Urothelium cell line (cell line): ENCODE measurements at places on chromosomes 2 and 18.

- no peak for DNase-seq
Observed at GRCh38 chr2:208112969-208113368, 11.4 kb downstream of the CRYGD start.

GRCh38 chr2:166365803-166366420, 9.8 kb downstream of the SCN9A start:
- no peak for DNase-seq

GRCh38 chr2:17542471-17542870, 2.0 kb downstream of the VSNL1 start:
- DNase-seq = no peak

DNA sequence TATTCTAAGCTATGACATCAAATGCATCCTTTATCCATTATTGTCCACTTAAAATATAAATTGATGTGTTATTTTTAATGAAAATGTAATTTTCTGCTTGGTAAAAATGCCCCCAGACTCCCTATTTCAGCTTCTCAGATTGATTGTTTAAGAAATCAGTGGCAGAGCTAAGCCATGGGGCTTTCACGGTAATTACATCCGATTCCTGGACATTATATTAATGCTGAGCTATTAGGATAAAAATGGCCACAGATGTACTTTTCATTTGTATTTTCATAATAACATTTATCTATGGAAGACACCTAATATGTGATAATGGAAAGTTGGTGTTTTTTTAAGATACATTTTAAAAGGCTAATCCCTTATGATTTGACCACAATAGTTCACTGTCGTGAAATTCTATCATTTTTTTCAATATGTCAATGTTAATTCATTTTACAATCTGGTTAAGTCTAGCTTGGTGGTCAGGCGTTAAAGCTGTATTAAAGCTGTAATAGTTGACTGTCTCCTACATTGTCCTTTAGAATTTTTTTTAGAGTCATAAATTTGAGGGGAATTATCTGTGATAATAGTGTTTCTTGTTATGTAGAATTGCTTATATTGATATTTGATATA, 229.0 kb upstream of the UBE2E3 start:
- DNase-seq = no peak

DNA sequence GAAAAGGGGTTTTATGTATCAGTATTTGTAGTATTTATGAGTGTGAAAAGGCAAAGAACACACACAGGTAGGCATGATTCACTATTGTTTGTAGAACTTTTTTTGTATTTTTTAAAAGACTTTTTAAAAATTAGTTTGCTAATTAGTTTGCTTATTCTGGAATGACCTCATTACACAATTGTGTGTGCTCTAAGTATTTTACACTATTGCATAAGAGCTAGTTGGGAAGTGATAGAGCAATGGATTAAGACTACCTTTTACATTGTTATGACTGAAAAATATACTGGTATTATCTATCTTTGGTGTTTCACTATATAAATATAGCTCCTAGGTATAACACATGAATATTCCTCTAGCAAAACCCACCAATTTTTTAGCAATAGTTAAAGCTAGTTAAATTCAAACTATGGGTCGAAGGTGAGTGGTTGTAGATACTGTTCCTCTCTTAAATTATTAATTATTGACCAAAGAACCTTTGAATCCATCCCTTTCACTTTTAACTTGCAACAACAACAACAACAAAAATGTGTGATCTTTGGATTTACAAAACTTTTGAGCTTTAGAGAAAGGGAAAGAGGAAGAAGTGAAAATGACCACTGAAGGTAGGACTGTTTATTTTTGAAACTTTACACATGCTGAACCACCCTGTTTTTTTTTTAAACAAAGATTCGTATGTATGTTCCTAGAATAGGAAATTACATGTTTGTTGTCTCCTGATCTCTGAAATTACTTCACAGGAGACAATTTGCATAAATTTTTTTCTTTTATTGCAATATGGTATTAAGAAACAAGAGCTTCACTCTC, 18.7 kb downstream of the ITPRID2 start:
- no peak for DNase-seq

DNA sequence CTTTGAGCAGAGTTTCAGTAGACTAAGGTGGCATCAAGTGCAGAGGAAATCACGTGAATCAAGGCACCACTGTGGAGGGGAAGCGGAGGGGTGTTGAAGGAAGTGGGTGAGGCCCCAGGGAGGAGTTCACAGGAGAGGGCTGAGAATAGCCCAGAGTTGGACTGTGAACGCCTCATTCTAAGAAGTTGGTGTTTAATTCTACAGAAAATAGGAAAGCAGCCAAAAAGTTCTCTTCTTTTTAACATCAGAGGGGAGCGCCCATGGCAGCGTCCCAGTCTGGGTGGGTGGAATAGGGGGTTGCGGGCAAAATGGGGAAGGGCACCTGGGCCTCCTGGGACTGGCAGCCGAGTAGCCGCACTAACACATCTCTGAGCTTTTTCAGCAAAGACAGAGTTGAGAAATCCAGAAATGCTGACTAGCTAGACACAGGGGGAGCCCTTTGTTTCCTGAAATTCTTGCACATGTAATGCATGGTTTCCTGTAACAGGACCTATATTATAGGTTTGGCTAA, 97.0 kb downstream of the NEB start:
- DNase-seq = no peak

- DNase-seq = no peak
Observed at GRCh38 chr2:6113786-6114185, 421.6 kb downstream of the SOX11 start.

DNA sequence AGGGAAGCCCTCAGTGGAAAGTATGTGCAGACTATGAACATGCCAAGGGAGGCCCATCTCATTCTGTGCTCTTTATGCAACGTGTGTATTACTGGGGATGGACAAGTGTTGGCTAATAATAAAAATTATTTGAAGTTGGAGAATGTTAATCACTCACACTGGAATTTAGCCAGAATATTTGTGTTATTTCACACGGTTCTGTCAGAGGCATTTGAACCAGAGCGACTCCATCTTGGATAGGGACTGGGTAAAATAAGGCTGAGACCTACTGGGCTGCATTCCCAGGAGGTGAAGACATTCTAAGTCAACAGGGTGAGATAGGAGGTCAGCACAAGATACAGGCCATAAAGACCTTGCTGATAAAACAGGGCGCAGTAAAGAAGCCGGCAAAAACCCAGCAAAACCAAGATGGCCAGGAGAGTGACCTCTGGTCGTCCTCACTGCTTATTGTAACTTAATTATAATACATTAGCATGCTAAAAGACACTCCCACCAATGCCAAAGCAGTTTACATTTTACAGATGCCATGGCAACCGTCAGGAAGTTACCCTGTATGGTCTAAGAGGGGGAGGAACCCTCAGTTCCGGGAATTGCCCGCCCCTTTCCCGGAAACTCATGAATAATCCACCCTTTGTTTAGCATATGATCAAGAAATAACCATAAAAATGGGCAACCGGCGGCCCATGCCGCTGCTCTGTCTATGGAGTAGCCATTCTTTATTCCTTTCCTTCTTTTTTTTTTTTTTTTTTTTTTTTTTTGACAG, 2.6 kb upstream of the FZD5 start:
- no peak for DNase-seq

GRCh38 chr2:2751715-2752315, 420.7 kb upstream of the MYT1L start:
- DNase-seq = no peak

DNA sequence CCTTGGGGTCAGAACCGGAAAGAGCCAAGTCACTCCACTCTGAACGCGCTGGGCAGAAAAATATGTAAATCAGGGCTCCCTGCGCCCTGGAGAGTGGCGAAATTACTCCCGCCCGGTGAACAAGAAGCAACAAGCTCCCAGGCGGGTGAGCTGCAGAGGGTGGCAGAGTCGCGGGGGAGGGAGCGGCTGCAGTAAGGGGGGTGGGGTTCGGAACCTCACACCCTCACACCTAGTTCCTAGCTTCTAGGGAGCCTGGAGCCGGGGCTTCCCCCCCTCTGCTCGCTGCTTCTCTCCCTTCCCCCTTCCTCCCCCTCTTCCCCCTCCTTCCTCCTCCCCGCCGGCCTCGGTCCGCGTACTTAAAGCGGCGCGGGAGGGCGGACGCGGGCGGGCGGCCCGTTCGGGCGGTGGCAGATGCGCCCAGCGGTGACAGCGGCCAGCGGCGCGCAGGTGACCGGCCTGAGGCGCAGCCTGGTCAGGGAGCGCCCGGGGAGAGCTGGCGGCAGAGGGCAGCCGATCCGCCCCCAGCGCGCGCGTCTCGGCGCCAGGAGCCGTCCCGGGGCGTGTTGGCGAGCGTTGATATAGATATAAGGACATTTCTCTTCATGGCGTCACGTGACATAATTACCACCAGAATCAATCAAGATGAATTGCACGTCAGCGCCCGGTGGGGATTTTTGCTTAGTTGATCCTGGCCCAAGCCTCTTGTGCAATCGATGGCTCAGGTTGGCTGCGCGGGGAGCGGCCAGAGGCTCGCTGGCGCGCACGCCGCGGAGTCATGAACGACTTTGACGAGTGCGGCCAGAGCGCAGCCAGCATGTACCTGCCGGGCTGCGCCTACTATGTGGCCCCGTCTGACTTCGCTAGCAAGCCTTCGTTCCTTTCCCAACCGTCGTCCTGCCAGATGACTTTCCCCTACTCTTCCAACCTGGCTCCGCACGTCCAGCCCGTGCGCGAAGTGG, at the start of gene HOXD11:
HOXD11 (plus strand) TSS at position 700 of the 959 bp plus-strand sequence; CDS start at position 776, 76 bp downstream.
- DNase-seq = no peak

DNA sequence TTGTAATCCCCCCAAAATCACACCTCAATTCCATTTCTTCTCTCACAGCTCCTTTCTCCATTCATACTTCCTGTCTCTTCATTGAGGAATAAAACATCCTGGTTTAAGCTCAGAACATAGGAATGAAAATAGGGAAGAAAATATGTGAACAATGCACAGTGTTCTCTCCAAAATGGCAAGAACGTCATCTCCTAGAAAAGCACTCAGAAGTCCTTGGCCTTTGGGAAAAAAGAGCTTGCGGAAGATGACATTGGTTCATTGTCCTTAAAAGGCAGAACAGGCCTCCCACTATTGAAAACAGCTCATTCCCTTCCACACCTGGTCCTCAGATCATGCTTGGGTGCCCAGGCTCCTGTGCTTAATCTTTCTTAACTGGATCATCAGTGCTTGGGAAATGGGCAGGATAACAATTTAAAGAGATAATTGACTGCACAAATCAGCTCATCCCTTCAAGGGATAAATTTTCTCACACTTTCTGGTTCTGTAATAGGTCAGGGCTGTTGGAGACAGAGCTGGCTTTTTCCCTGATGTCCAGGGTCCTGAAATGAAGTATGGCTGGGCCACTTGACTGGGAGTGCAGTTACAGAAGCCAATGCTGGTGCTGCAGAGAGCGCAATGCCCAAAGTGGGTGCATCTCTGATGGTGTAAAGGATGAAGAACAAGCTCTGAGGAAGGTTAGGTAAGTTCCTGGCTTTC, 69.2 kb downstream of the MARCHF4 start:
- DNase-seq = no peak

- no peak for DNase-seq
Observed at GRCh38 chr2:181742361-181742760, 62.0 kb upstream of the NEUROD1 start.

DNA sequence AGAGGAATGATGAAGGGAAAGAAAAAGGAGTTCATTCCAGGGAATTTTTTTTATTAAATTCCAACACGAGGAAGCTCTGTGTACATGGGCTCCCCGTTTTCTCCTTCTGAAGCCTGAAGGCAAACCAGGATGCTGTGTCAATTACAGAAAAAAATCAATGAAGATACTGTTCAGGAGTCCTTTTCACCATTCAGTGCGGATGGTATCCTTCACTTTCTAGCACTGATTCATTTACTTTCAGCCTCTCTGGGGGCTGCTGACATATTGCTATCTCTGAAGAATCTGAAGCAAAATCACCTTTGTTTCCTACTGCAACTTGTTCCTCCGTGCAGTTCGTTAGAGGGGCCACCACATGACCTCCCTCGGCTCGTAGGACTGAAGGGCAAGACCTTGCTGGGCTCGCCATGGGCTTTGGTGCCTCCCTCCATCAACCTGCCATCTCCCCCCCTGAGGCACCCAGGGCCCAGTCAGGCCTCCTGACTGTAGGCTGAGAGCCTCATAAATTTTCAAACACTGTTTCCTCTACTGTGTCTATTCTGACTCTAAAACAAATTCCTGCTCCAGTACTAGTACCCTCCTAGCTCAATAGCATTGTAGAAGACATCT, 25.5 kb upstream of the ST8SIA3 start:
- no peak for DNase-seq

DNA sequence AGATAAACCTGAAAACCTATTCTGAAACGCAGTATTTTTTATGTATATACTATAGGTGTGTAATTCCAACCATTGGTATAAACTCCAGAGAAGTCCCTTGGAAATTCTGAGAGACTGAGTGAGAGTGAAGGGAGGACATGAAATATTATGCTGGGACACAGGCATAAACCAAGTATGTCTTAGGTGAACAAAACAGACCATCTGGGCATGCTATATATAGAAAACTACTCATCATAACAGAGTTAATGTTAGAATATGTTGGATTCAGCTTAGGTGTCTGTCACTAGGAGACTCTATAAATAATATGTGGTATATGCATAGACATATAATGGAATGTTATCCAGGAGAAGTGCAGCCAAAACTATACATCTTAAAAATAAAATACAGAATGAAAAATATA, 282.6 kb downstream of the LRP1B start:
- DNase-seq = no peak

DNA sequence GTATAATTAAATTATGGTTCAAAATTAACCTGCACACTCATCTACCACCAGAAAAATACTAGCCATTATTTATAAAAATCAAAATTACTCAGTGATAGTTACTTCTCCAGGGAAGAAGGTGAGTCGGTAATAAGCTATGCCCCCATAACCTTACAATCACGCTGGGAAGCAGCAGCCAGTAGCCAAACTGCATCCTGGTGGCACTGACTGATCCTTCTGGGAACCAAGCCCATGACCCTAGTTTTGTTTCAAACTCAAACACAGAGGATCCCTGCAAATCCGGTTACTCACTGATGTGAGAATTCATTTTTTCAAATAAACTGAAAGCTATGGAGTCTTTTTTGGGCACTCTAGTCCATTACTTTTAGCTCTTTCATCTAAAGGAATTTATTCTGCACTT, 88.2 kb upstream of the VWC2L start:
- DNase-seq = no peak

GRCh38 chr2:206375956-206376355, 67.4 kb upstream of the ADAM23 start:
- DNase-seq = no peak

DNA sequence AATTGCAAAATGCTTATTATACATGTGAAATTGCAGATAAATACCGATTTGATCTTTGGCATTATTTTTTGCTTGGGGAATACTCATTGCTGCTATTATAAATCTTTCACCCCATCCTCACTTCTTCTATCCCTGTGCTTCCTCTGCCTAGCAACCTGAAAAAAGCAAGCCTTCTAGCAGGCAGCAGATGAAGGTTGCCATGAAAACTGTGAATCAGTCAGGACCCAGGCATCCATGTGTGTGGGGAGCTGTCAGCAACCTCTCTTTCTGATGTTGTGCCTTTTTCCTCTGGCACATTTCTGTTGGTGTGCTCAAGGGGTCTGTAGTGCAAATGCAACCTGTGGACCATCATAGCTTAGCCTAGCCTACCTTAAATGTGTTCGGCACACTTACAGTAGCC, 364.2 kb downstream of the LRRTM1 start:
- DNase-seq = no peak

DNA sequence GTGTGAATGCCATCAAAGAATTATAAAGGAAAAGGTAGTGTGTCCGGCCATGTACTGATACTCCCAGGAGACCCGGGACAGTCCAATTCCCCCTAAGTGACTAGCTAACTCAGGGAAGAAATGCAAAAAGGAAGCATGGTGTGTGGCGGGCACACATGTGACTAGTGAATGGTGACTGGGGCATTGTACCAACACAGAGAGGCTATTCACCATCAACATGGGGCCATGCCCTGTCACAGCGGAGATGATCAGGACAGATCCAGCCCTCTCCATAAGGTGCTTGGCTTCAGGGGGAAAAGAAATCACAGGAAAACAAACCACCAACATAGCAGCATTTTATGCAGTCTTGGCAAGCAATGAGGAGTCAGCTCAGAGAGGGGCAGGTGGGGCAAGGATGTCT, 34.3 kb downstream of the FAM168B start:
- DNase-seq = no peak
